NCI-H2029 treated with DMSO at 0.1 percent for 48 hours (cell line): ENCODE measurements at places on chromosomes 3 and 15.
A peak's percentile ranks its signal among the peaks of the same experiment; 100 is the strongest.

- no peak for DNase-seq
Measured at GRCh38 chr3:20648294-20648693, 462.3 kb upstream of the SGO1 start.

GRCh38 chr3:180912304-180913296 lies at the start of gene FXR1:
Gene FXR1, plus strand, starts transcription at chr3:180912670. Its CDS starts 16 bp downstream, at chr3:180912686.
- peak; percentile 75 for DNase-seq

GRCh38 chr3:34260271-34261000 lies 462.0 kb downstream of the PDCD6IP start:
- peak; percentile 66 for DNase-seq

DNA sequence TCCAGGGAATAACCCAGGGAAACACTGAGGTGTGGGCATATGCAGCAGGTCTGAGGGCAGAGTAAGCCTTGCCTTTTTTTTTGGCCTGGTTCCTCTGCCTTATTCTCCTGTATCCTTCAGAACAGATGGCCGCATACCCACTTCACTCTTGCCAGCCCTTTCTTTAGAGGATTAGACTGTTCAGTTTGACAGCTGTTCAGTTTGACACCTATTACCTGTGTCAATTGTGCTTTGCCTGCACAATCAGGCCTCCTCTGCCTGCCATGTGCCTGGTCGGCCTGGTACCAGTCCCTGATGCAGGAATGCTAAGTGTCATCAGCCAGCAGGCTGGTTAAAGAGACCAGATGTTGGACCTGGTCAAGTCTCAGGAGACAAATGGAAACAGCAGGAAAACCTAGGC lies 22.3 kb downstream of the TM6SF1 start:
- DNase-seq, result no peak

DNA sequence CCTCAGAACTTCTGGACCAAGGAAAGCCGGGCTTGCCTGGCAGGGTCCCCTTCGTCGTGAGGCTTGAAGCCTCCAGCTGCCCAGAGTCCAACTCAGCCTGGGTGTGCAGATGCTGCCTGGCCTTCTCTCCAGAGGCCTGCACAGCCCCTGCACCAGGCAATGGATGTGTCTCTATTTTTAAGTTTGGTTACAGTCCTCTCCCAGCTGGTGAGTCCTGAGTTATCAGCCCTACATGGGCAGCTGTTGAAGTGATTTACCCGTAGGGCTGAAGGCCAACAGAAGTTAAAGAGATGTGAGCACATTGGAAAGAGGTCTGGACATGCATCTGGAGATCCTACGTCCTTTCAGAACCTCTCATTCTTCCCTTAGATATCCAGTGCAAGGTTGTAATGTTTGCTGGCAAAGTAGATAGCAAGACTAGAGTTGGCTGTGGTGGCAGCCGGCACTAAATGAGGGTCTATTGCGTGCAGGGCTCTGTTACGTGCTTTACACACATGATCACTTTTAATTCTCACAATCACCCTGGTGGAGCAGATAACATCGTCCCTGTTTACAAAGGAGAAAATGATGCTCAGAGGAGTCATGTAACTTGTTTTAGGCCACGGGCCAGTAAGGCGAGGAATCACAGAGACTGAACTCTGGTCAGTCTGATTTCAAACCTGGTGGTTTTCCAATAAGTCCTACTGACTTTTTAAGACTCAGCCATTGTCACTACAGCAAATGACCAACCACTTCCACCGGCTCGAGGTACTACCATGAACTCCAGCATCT lies 9.9 kb downstream of the FYCO1 start:
- no peak for DNase-seq

GRCh38 chr3:70464876-70465275 lies 152.4 kb upstream of the MDFIC2 start:
- no peak for DNase-seq

GRCh38 chr15:71508081-71508682 lies 302.2 kb upstream of the NR2E3 start:
- DNase-seq, result no peak

DNA sequence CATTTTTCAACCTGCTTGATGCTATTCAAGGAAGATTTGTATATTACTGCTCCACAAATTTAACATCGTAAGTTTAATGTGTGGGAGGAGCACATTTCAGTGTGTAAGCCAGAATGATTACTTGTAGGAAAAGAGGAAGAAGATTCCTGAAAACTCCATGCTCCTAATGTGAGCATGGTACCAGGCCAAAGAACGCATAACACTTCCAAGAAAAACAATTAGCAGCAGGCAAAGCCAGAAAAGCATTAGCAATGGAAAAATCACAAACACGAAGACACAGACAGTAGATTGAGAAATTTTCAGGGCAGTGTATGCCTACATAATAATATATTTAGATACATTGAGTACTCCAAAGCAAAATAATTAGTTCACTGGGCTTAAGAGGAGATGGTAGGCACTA lies 96.6 kb upstream of the CBLB start:
- no peak for DNase-seq

DNA sequence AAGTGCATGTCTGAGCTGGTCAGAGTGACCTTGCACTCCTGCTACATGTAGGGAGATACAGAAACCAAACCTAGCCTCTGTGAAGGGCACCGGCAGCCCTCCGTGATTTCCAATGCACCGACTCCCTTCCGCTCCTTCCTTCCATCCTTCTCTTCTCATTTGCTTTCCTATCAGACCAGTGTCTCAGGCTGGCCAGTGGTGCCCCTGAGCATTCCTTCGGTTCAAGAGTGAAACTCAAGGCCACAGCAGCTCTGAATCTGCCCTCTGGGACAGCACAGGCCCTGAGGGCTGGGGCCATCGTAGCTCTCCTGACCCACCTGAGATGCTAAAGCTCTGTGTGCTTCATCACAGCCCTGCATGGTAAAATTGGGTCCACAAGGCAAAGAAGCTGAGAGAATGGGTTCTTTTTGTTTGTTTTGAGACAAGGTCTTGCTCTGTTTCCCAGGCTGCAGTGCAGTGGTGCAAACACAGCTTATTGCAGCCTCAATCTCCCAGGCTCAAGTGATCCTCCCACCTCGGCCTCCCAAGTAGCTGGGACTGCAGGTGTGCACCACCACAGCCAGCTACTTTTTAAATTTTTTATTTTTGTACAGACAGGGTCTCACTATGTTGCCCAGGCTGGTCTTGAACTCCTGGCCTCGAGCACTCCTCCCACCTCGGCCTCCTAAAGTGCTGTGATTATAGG lies 2.3 kb upstream of the BMF start:
- no peak for DNase-seq

DNA sequence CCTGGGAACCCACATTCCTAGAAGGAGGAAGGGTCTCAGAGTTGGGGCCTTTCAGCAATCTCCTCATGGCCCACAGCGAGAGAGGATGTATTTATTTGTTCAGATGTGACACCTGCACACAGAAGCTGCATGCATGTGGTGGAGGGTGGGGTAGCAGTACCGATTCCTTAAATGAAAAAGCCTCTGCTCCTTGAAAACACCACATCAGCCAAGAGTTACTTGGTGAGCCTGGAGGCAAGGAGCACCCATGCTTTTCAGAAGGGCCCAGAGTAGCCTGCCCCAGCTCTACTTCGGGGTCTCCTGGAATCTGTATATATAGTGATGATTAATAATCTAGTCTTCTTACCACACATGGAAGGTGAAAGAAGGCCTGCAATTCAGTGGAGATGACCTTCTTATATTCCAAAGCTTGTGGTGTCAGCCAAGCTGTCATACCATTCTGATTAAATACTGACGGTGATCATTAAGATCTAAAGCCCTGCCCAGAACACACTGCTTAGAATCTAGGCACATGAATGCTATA lies 33.5 kb downstream of the SEMA6D start:
- DNase-seq, result no peak

DNA sequence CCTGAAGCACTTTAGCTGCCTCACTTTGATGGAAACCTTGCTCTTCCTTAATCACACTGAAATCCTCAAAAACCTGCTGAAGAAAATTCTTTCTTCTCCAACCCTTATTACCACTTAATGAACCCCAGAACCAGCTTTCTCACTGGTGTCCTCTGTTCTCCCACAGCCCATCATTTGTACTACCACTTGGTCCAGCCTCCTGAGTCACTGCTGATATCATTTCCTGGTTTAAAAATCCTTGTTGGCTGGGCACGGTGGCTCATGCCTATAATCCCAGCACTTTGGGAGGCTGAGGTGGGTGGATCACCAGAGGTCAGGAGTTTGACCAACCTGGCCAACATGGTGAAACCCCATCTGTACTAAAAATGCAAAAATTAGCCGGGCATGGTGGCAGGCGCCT lies 418.6 kb upstream of the KCNMB2 start:
- DNase-seq, result no peak

- no peak for DNase-seq
Measured at GRCh38 chr3:72257738-72258137, 472.8 kb upstream of the PROK2 start.

- no peak for DNase-seq
Measured at GRCh38 chr3:130669740-130670139, 76.9 kb downstream of the PIK3R4 start.

DNA sequence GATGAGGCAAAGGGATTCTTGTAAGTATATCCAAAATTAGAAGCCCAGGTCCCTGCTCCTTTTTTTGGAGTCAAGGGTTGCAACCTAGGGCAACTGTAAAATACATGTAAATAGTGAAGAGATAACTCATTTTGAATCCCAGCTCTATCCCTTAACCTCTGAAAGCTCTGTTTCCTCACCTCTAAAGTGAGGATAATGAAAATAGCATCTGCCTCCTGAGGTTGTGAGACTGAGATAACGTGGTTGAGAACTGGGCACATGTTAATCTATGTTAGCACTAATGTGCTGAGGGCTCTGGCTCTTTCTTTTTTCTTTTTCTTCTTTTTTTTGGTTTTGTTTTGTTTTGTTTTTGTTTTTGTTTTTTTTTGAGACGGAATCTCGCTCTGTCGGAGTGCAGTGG lies 4.8 kb upstream of the NKTR start:
- no peak for DNase-seq

DNA sequence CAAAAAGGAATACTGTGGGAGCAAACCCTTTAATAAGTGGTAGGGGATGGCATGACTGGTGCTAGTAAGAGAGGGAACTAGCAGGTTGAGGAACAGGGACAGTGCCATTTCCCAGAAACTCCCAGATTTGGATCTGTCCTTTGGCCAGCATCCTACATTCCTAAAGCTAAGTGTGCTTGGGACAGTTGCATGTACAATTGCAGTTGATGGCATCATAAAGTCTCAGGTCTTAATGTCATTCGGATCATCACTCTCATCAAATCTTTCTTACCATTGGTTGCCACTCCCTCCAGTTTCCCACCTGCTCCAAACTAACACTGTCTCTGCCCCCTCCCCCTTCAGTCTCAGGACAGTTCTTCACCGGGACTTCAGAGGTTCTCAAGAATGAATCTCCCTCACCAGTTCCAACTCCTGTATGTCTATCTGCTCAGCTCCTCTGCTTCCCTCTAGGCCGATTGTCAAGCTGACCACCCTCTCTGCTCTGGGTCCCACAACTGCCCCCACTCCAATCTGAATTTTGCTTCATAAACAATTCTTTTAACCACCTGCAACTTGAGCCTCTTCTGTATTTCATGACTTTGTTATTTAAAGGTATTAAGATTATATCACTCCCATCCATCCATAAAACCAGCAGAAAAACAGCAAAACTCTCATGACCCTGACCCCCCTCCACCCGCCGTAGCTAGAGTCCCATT lies 260.8 kb downstream of the CGGBP1 start:
- DNase-seq, result no peak

DNA sequence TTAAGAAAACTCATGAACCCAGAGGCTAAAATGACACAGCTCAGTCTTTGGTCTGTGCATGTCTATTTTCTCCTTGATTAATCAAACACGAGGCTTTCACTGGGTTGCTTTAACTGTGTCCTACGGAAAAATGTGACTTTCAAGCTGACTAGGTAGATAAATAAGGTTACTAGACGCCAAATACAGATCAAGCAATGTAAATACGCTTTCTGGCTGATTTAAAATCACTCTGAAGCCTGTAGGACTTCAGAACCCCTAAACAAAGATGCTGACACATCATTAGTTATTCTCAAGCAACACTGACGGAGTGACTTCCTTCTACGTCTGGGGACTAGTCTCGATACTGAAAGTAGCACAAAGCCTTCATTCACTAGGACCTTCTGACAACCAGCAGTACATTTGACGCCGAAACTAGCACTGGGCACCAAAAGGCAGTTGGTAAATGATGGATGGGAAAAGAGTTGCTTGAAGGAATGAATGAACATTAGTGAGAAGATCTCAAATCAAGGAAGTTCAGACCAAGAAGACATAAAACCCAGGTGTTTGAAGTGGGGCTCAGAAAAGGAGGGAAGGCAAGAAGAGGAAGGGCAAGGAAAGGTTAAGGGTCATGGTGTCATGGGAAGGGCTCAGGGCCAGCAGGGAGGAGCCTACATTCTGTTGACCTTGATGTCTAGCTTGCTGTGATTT lies 67.1 kb upstream of the CDV3 start:
- no peak for DNase-seq

DNA sequence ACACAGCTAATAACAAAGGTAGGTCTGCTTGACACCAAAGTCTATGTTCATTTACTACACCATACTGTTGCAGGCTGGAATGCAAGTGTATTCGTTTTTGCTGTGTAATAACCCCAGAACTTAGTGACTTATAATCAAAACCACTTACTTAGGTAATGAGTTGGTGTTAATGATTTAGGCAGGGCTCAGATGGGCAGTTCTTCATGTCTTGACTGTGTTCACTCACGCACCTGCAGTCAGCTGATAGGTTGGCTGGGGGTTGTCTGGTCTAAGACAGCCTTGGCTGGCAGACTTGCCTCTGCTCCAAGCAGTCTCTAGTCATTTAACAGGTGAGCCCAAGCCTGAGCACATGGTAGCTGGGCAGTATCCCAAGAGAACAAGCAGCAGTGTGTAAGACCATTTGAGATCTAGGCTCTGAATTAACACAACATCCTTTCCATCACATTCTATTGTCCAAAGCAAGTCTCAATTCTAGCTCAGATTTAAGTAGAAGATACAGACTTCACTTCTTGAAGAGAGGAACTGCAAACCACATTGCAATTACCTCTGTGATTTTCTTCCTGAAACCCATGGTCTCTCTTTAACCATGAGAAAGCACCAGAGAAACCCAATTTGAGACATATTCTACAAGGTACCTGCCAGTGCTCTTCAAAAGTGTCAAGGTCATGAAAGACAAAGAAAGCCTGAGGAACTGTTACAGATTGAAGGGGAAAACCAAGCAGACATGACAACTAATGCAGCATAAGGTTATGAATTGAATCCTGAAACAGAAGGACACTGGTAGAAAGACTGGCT lies 13.3 kb upstream of the DCLK3 start:
- no peak for DNase-seq

DNA sequence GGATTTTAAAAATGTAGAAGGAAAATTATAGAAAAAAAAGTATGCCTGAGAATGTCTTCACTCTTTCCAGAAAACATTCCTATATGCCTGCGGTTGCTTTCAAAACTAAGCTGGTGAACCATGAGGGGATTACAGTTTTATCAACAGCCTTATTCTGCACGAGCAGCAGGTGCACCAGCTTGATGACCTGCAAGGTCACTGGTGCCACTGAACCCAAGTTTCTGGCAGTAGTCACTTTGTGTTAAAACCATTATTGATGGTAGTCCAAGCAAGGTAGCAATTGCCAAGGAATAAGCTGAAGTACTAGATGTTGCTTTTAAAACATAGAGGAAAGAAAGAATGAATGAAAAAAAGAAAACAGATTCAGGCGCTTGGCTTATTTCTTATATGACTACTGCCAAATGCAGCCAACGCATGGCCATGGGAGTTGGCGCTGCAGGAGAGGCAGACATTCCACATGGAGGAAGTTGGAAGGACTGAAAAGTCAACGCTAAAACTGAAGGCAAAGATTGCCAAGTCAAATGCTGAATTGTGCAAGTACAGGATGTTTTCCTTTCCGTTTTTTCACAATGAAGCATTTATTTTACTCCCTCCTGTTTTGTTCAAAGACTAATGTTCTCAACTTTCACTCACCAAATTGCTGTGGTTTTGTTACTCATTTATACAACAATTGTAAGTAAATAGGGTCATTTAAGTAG lies 601.4 kb downstream of the CADM2 start:
- no peak for DNase-seq
